Left ventricle myocardium superior (tissue), 1 donor: ENCODE measurements at places on chromosomes 16 and 17. TPM values are rescaled to one million over a fixed set of nuclear protein-coding genes. Genes with fewer than 3 reads are reported as not detected.
A peak's percentile ranks its signal among the peaks of the same experiment; 100 is the strongest.

DNA sequence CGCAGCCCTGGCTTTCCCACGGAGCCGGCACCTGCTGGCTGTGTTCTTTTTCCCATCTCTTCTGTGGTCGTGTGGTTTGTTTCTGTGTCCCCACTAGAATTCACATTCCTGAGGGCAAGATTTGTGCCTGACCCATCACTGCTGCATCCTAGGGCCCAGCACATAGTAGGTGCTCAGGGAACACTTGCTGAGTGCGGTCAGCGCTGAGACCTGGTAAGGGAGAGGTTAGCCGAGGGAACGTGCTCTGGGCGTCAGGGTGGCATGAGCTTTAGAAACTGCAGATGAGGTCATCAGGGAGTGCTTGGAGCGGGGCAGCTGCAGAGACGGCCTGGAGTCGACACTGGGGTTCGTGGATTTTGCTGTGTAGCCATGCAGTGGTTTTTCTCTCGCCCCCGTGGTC, 5.9 kb downstream of the DEF8 start:
- DNase-seq = no peak

- DNase-seq = no peak
Observed at GRCh38 chr17:45300060-45300751, 16.6 kb downstream of the MAP3K14 start.

EFTUD2 gene
- total RNA-seq = 54.4 TPM

- DNase-seq = peak; percentile 65
Observed at GRCh38 chr17:1164935-1165556, 14.7 kb downstream of the ABR start.

PIRT gene
- not detected for total RNA-seq

- no peak for DNase-seq
Observed at GRCh38 chr17:5698959-5699358, 114.7 kb upstream of the NLRP1 start.

XAF1 gene
- total RNA-seq = 18.7 TPM

- DNase-seq = no peak
Observed at GRCh38 chr16:81313701-81314602, 810 bp upstream of the GAN start.

DNA sequence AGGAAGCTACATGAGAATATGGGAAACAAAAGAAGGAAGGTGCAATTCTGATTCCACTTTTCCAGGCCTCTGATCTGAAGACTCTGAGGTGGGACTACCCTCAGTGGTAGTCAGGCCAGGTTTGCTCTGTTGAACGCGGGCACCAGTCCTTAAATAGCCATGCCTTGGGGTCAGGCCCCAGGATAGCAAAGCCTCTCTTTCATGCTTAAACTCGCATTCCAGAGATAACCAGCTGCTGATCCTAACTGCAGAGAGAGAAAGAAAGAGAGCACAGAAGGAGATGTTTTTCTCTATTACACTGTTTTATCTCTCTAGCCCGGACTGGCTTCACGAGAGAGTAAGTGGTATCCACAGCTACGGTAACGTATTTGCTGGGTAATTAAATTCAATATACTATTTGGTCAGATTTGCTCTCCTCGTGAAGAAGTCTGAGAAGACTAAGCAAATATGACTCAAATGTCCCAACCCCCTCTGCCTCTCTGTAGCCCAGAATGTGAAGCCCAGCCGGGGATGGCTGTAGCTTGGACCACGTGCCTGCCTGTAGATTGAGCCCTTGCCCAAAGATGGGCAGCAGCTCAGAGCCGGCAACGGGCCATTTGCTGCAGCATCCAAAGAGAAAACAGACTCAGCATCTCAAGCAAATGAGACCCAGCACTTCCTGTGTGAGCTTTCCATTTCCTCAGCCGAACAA, 122.2 kb downstream of the SMG6 start:
- peak; percentile 85 for DNase-seq

GRCh38 chr17:73386561-73386960, 74.8 kb upstream of the CDC42EP4 start:
- DNase-seq = no peak

SDR42E1 gene
- 0.92 TPM for total RNA-seq

RNF151 gene
- total RNA-seq = not detected

- DNase-seq = no peak
Observed at GRCh38 chr16:53745753-53746266, 41.9 kb downstream of the FTO start.

- no peak for DNase-seq
Observed at GRCh38 chr17:43328650-43329049, 70.1 kb upstream of the ARL4D start.
